NCI-H1417 (cell line): ENCODE measurements at places on chromosomes 1 and 21.

- DNase-seq: no peak
Observed at GRCh38 chr1:58395355-58395754, 151.2 kb downstream of the OMA1 start.

DNA sequence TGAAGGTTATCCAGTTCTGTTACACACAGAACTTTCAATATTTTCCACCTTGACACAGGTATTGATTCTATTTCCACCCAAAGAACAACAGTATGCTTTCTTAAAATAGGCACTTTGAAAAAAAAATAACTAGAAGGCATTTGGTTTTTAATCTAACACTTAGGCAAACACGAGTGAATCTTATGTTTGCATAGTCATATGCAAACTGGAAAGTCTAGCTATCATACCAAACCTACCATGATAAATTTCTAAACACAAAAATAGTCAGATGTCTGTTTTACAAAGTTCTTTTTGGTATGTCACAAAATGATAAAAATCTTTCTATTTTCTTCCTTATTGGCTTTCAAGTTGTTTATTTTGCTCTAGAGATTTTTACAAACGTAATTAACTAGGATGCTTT lies 11.6 kb downstream of the DNASE2B start:
- DNase-seq: no peak

DNA sequence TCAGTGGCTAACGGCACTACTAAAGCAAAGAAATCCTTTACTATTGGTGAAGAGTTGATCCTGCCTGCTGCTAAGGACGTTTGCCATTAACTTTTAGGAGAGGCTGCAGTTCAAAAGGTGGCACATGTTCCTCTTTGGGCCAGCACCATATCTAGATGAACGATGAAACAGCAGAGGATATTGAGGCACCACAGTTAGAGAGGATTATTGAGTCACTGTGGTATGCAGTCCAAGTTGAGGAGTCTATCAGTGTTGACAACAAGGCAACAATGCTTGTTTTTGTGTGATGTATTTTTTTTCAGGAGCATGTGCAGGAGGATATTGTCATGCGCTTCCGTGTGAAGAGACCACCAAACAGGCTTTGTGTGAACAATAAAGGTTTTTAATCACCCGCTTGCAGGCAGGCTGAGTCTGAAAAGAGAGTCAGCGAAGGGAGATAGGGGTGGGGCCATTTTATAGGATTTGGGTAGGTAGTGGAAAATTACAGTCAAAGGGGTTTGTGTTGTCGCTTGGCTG lies 80.9 kb downstream of the UCHL5 start:
- DNase-seq: no peak

- DNase-seq: no peak
Observed at GRCh38 chr1:99439433-99440075, 175.3 kb downstream of the PLPPR4 start.

DNA sequence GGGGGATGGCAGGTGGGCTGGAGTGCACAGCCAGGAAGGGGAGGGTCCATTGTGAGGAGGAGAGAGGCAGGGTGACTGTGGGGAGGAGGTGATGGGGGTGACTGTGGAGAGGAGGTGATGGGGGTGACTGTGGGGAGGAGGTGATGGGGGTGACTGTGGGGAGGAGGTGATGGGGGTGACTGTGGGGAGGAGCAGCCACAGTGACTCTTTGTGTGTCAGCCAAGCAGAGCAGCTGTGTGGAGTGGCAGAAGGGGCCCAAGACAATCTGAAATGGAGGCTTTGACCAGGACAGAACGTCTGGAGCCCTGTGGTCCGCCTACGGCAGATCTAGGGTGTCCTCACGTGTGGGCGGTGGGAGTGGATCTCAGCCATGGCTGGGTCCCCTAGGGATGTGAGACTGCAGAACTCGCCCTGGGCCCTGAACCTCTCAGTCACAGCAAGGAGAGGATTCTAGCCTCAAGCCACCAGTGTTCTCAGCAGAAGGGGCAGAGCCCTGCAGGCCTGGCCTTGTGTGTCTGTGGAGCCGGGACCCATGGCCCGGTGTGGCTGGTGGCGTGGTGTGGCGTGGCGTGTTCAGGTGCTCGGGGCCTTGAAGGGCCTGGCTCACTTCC lies 81.5 kb downstream of the OBSCN start:
- DNase-seq: no peak

DNA sequence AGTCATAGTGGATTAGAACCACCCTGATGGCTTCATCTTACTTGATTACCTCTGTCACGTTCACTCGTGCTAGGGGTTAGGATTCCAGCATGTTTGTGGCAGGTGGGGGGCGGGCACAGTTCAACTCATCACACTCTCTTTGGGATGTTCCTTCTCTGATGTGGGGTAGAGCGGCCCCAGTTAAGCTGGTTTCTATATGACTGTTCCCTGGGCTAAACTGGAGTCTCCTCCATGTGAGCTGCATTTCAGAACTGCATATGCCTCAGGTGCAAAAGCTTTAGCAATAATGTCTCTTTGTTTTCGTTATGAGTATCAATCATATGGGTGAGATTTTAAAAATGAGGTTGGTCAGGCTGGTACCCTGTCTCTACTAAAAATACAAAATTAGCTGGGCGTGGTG lies 393.2 kb downstream of the RPS6KC1 start:
- no peak for DNase-seq

DNA sequence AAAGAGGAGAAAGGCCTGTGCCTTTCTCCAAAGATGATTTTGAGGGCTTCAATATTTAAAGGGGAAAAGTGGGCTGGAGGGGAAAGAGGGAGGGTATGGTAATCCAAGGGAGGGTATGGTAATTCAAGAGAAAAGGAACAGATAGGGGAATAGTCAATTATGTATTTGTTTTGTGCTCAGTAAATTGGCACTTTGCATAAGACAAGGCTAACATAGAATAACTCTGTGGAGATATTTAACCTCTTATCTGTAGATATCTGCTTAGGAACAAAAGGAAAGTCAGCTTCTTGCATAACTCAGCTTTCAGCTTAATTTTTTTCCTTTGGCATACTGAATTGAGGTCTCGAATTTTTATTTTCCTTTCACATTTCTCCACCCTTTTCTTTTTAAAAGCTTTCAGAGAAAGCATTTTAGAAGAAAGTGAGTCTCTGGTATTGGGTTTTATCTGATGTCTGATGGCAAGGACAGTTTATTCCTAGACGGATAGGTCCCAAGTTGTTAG lies 119.9 kb upstream of the F3 start:
- no peak for DNase-seq

DNA sequence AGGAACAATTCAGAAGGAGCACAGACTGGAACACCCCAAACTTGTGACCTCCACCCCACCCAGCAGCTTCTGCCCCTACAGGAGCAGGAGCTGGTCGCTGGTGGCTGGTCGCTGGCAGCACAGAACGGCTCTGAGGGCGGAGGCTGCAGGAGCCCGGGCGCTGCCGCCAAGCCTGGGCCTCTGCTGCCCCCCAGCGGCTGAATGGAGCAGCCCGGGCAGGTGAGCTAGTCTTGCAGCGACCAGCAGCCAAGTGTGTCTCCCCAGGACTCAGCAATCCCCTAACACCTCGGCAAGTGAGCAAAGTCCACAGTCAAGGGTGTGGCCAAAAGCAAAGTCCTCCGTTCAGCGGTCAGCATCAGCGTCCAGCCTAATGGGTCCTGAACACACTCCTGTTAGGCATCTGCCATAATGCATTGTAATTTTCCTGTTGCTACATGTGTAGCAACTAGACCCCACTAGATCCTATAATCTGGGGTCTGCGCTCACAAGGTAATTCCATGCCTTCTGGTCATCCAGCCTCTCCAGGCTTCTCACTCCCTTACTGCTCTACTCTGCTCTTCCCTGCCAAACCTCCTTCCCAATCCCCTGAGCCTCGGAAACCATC lies 12.1 kb upstream of the GJB5 start:
- DNase-seq: peak; percentile 74

DNA sequence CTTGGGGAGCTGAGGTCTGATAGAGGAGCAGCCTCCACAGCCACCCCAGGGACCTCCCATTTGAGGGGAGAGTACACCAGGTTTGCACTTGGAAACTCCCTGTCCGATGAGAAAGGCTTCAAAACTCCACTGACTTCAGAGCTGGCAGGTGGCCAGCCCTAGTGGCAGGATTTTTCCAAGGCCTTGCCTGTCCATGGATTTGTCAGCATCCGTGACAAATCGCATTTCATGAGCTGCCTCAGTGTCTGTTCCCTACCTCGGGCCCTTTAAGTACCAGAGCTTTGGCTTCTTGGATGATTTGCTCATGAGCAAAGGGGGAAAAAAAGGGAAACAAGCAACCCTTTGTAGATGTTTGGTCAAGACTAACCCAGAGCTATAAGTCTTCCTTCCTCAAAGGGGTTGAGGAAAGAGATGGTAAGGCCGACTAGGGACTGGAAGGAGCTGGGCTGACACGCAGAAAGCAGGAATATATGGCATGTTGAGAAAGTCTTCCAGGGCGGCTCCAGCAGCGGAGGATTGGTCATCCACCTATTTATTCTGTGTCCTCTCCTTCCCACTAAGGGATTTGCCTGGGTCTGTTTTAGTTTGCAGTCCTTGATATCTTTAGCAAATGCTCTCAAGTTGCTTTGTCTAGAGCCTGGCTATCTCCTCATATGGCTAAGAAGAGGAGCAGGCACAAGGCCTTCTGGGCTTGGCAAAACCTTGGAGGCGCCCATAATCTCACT lies 2.7 kb upstream of the HSPG2 start:
- DNase-seq: no peak

DNA sequence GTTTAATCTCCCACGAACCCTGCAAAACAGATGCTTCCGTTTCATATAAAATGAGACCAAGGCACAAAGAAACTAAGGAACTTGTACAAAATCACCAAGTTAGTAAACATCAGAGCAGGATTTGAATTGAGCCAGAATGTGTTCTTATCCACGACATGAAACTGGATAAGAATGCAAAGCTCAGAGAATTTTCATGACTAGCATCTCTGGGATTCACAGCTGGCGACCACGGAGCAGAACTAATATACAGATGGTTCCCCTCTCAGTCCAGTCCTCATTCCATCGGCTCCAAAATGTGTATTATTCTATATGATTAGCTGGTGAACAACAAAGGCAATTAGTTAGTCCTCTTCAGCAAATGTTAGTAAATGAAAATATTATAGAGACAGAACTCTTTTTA lies 72.3 kb upstream of the ERG start:
- DNase-seq: no peak

GRCh38 chr1:115946116-115946515 lies 30.2 kb upstream of the SLC22A15 start:
- DNase-seq: no peak

DNA sequence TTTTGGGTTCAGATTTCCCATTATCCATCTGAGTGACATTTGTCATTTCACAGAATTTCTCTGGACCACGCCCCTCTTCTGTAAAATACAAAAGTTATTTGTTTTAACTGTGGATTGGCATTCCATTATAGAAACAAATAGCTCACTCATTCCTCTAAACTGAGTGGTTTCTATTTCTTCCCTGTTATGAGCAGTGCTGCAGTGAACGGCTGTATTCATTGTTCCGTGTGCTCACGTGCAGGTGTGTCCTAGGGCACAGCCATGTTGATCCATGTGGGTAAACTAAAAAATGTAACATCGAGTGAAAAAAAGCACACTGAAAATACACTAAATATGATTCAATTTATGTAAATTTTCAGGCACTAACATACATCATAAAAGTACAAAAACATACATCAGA lies 27.0 kb upstream of the IL12RB2 start:
- DNase-seq: no peak

DNA sequence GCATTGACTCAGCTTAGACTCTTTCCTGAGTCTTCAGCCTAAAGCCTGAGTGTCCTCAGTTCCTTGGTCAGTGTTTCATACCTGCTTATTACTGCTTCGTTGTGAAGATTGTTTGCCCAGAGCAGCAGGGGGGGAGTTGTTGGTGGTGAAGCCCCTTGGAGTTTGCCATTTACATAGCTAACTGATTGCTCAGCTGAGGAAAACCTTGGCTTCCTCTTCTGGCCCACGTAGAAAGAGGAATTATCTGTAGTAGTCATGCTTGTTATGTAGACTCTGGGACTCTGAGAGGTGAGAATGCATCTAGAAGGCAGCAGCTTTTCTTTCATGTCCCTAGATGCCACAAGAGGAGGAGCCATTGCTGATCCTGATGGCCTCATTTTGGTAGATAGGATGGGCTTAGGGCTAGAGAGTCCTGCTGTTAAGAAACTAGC lies 125.9 kb downstream of the MAST2 start:
- DNase-seq: no peak

GRCh38 chr21:26732432-26733221 lies 112.6 kb downstream of the ADAMTS1 start:
- no peak for DNase-seq

GRCh38 chr1:56146449-56146848 lies 432.9 kb downstream of the PLPP3 start:
- DNase-seq: no peak

DNA sequence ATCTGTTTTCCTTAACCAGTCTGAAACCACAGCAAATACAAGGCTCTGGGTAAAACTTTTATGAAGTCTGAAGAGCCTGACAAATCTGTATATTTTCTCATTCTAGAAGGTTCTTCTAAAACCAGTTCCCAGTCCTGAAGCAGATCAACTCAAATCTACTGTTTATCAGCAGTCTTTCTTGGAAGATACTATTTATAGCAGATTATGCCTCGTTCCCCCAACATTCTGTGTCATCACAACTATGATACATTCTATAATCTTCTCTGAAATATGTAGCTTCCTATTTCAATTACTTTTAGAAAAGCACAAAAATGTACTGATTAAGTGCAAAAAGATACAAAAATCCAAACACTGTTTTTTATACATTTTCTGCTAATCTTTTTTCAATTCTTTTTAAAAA lies 67.5 kb downstream of the NIBAN1 start:
- no peak for DNase-seq

- no peak for DNase-seq
Observed at GRCh38 chr1:93093332-93094006, 14.4 kb downstream of the MTF2 start.

DNA sequence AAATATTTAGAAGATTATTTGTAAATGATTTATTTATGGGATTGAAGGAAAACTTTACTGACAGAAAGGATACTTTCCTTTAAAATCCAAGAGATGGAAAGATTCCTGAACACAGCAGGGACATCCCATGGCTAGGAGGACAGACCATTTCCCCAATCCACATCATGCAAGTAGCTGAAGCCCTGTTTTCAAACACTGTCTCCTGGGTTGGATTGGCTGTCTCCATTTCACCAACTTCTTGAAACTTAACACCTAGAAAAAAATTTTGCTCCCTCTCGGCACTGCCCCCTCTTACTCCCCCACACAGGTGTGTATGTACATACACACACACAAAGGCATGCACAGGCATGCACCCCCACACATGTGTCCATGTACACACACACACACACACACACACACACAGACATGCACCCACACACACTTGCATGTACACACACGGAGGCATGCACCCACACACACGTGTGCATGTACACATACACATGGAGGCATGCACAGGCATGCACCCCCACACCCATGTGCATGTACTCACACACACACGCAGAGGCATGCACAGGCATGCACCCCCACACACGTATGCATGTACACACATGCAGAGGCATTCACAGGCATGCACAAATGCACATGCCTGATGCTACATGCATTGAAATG lies 320.0 kb downstream of the CHRM3 start:
- no peak for DNase-seq

GRCh38 chr1:162629651-162630050 lies 2.6 kb upstream of the DDR2 start:
- no peak for DNase-seq

- DNase-seq: no peak
Observed at GRCh38 chr21:44407493-44407892, 47.8 kb upstream of the LRRC3 start.
